Activated CD4-positive, alpha-beta T cell treated with anti-CD3 and anti-CD28 coated beads, Interleukin-2, amount 10 ng/mL, durations not matched to agents 7 days and 5 days (primary cell): ENCODE measurements at places on chromosomes 3 and 15. TPM values are rescaled to one million over a fixed set of nuclear protein-coding genes. Genes with fewer than 3 reads are reported as not detected.
A peak's percentile ranks its signal among the peaks of the same experiment; 100 is the strongest.

GRCh38 chr15:61499376-61499775 lies 270.3 kb upstream of the RORA start:
- H3K36me3 ChIP-seq: no peaks in the 10 kb centered on the region
- no peaks in the 10 kb centered on the region for H3K4me1 ChIP-seq
- H3K27me3 ChIP-seq: peaks cover 16% of the 10 kb centered on the region

DNA sequence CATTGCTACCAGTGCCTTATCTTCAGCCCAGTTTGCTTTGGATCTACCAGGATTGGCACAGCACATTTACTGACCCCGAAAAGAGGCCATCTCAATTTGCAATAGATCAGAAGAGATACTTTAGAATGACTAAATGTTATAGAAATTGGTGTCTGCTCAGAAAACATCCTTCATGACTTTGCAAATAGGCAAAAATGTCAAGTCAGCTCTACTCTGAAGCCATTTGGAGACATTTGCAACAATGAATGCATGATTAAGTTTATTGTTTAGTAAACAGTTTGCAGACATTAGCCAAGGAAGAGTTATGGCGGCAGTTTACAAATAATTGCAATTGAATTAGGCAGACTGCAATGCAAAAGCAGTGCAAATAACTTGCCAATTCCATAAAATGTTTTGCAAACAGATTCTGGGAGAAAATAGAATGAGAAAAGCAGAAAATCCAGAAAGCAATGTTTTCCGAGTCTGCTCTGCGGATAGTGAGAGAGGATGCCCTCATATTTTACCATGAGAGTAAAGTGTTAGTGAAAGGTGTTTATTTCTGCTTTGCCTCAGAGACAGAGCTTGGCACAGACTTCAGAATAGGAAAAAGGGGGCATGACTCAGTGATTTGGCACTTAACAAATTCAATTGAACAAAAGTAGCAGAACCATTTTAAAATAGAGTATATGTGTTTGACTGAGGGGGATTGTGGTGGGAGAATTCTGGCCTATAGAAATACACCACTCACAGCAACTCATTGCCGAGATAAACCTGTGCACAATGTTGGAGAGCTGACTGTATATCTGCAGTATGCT lies 334.9 kb upstream of the NR2F2 start:
- no peak overlapping the region for H3K27ac ChIP-seq
- H3K4me1 ChIP-seq: peaks cover 23% of the 10 kb centered on the region
- H3K4me3 ChIP-seq: no peak overlapping the region
- DNase-seq: no peak

DNA sequence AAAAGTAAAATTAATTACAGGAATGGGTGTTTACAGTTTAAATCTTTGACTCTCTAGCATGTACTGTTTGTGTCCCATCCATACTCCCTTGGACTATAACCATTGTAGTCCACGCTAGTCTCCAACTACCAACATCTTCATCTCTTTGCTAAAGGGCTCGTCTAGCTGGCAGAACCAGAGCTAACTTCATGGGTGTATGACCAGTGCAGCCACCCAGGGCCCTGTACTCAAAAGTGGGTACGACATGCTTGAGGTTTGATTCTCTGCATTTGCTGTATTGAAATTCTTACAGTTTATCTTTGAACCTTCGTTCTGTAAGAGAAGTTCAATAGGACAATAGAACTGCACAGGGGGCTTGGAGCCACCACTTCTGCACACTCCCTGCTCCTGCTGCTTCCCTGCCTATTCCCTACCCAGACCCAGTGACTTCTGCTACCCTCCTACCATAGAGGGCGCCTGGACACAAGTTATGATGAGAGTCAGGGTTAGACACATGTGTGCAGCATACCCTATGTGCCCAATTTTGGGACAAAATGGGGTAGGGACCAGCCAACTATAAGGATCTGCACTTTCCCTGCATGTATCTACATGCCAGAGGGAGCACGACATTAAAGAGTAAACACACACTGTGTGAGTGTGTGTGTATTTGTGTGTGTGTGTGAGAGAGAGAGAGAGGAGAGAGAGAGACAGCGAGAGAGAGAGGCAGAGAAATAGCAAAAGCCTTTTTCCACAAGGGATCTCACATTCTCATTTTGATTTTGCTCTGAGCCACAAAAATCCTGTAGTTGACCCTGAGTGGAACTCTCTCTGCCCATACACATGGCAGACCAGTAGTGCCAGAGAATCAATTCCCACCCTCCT lies 59.0 kb upstream of the NECTIN3 start:
- no peaks in the 10 kb centered on the region for H3K36me3 ChIP-seq
- no peak overlapping the region for H3K27ac ChIP-seq
- H3K4me3 ChIP-seq: no peak overlapping the region
- H3K4me1 ChIP-seq: no peaks in the 10 kb centered on the region

Gene SLITRK3
- not detected for total RNA-seq

DNA sequence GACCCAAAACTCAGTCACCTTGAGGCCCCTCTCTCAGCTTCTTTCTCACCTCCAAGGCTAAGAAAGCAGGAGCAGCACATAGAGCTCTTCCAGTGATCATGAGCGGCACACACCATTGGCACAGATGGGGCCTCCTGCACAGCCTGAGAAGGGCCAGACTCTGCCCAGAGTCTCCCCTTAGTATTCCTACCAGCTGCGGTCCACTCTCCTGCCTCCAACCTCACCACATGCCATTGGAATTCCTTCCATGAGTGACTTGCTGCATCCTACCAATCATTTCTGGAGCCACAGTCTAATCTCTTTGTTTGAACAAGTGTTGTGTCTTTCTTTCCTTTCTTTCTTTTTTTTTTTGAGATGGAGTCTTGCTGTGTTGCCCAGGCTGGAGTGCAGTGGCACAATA lies 39.3 kb downstream of the CDCP1 start:
- H3K36me3 ChIP-seq: peaks cover 70% of the 10 kb centered on the region
- H3K27ac ChIP-seq: peak overlapping the region; percentile 68
- no peak overlapping the region for H3K4me3 ChIP-seq
- DNase-seq: no peak

DNA sequence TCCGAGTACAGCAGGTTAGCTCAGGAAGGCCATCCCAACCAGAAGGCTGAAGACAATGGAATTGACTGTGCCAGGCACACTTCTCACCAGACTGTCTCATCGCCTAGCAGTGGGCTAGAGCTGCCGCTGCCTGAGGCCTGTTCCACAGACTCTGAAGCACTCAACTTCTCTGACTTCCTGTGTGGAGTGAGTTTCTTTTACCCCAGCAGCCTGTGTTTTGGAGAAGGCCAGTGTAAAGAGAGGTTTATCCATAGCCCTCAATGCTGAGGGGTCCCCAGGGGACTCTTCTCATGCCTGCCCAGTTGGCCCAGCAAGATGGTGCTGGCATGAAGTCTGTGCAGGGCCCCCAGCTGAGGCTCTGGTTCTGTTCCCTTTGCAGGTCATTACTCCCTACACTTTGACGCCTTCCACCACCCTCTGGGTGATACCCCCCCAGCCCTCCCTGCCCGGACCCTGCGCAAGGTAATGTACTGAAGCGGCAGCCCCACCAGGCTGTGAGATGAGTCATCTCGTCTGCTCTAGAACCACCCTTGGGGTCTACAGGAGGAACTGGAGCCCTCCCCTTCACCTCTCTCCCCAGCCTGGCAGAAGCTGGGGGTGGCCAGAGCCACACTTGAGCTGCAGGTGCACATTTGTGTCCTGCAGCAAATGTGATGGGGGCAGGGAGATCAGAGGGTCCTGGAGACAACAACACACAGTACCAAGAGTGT lies 5.2 kb upstream of the MANF start:
- peaks cover 22% of the 10 kb centered on the region for H3K4me1 ChIP-seq
- DNase-seq: no peak
- H3K36me3 ChIP-seq: peaks cover 10% of the 10 kb centered on the region
- H3K27ac ChIP-seq: no peak overlapping the region
- H3K27me3 ChIP-seq: no peaks in the 10 kb centered on the region
